ENCODE measurements at places on chromosomes 13 and 19.
A peak's percentile ranks its signal among the peaks of the same experiment; 100 is the strongest.

DNA sequence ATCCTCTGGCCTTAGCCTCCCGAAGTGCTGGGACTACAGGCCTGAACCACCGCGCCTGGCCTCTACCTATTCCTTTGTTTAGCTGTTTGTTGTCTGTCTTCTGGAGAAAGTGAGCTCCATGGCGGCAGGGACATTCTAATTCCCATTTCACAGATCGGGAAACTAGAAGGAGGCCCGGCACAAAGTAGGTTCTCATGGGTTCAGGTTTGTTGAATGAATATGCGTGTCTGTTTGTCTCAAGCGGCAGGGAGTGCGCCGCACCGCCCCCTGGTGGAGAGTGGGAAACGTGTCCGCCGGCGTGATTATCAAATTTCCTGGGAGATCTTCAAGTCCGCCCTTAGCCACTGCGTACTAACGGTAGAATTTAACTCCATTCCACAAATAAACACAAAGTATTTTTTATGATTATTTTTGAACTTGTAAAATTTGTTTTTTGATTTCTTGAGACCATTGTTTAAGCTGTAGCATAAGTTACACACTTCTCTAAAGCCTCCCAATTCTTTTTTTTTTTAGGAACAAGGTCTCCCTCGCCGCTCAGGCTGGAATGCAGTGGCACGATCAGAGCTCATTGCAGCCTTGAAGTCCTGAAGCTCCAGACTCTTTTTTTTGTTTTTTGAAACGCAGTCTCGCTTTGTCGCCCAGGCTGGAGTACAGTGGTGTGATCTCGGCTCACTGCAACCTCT lies 8.9 kb upstream of the CCDC9 start:
- peak; percentile 87 for DNase-seq

DNA sequence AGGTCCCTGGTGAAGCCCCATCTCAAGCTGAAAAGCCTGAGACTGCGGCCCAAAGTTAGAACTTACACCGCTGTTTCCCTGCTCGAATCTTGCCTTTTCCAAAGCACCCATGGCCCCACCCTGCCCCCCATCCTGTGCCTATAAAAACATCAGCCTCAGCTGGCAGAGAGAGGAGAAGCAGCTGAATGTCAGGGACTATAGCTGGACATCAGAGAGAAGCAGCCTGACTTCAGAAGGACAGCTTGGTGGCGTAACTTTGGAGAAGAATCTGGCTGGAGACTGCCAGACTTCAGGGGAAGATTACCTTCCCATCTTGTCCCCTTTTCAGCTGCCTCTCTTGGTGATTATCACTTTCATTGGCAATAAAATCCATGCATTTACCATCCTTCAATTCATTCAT lies 9.3 kb upstream of the RCBTB2 start:
- no peak for DNase-seq

GRCh38 chr19:34118879-34119748 lies 53.2 kb upstream of the LSM14A start:
- no peak for DNase-seq

- DNase-seq: no peak
Measured at GRCh38 chr13:20363172-20363571, 131.1 kb upstream of the GJB6 start.

DNA sequence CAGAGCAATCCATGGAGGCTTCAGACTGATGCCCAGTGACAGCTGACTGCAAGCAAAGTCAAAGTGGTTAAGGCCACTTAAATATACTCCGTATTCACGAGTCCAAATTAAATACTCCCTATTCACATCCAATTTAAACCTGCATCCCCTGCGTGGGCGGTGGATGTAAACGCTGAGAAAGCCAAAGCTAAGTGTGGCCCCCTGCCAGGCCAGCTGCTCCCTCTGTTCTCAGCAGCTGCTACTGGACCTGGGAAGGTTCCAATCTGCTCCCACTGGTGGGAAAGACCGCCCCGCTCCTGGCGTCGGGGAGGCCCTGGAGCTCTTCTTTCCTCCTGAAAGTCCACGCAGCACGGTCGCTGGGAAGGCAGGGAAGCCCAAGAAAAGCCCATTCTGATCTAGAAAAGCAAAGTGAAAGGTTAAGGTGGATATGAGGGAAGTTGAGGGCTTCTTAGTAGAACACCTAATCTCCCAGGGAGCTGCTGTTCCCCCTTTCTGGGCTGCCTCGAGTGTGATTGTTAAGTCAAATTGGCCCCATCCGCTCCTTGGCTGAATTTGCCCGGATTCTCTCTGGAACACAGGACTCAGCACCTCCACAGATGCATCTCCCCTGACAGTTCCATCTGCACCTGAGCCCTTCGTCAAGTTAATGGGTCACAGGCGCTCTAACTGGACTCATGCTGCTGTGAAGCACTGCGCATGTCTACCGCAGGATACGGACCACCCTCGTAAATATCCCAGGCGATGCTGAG lies 205.5 kb downstream of the USP12 start:
- peak; percentile 90 for DNase-seq

- DNase-seq: peak; percentile 60
Measured at GRCh38 chr19:40705362-40705651, 11.4 kb downstream of the COQ8B start.

DNA sequence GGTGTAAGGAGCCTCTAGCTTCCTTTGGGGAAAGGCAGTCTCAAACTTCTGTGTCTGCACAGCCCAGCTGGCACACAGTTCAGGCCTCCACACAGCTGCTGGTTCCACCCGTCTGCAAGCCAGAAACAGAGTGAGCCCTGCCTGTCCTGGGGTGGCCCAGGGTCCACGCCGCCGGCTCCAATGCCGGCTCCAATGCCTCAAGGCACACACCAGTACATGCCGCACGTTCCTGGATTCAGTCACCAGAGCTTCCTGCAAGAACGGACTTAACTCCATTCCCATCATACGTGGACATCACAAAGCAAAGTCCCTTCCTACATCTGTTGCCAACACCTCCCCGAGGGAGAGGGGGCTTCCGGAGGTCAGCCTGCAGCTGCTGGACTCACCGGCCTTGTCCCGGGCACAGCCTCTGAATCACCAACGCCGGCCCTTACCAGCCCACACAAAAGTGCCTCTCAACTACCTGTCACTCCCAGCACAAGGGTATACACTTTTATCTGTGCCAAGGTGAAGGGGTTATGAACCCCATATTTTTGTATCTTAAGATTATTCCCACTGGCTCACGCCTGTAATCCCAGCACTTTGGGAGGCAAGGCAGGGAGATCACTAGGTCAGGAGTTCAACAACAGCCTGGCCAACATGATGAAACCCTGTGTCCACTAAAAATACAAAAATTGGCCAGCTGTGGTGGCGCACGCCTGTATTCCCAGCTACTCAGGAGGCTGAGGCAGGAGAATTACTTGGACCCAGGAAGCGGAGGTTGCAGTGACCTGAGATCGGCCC lies 8.5 kb downstream of the SH3GL1 start:
- DNase-seq: peak; percentile 90

- peak; percentile 45 for DNase-seq
Measured at GRCh38 chr13:24605923-24606372, 74.3 kb upstream of the ATP12A start.

- DNase-seq: no peak
Measured at GRCh38 chr19:11949201-11949600, 15.6 kb upstream of the ZNF763 start.

GRCh38 chr19:57192077-57192420 lies 749 bp downstream of the ZNF264 start:
- DNase-seq: peak; percentile 4

Measured in cardiac fibroblast (primary cell).